ENCODE measurements at places on chromosomes 7 and 10.

- no peaks in the 10 kb centered on the region for H3K4me1 ChIP-seq
- no peaks in the 10 kb centered on the region for H3K27me3 ChIP-seq
- no peak overlapping the region for H3K27ac ChIP-seq
- no peak overlapping the region for H3K4me3 ChIP-seq
- no peaks in the 10 kb centered on the region for H3K36me3 ChIP-seq
- DNase-seq = no peak
These were observed 238.4 kb upstream of the MYO3A start for GRCh38 chr10:25695586-25695985.

DNA sequence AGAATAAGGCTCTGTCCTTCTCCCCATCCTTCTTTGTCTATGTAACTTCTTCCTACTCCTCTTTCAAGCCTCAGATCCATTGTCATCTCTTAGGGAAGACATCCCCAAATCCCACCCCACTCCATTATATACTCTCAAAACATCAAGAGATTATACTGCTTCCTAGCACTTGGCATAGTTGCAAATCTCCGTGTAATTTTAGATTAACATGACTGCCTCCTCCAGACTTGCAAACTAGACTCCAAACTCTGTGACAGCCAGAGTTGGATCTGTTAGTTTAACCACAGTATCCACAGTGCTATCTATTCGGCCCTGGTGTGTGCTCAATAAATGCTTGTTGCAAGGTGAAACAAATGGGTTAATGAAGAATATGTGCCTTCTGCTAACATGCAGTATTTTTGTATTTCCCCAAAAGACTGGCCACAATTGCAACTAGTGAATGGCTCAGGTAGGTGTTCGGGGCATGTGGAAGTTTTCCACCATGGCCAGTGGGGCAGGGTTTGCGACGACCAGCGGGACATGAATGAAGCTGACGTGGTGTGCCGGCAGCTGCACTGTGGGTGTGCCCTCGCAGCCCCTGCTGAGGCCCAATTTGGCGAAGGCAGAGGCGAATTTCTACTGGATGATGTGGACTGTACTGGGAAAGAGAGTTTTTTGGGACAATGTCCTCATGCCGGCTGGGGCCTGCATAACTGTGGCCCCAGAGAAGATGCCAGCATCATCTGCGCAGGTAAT is 34.5 kb upstream of the C10orf120 start:
- H3K27me3 ChIP-seq = no peaks in the 10 kb centered on the region
- H3K27ac ChIP-seq = no peak overlapping the region
- H3K4me3 ChIP-seq = no peak overlapping the region
- DNase-seq = no peak
- no peaks in the 10 kb centered on the region for H3K36me3 ChIP-seq

DNA sequence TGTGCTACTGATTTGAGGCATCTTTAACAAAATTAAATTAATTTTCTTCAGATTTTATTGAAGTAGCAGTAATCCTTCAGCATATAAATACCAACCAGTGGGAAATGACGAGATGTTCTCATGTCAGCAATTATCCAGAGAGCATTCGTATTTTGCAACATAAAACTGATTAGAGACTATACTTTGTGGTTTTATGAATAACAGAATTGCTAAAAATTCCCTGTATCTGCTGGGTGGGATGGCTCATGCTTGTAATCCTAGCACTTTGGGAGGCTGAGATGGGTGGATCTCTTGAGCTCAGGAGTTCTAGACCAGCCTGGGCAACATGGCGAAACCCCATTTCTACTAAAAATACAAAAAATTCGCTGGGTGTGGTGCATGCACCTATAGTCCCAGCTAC is 56.9 kb downstream of the ATAD1 start:
- H3K4me1 ChIP-seq = peaks cover 7% of the 10 kb centered on the region
- no peaks in the 10 kb centered on the region for H3K36me3 ChIP-seq
- H3K27ac ChIP-seq = no peak overlapping the region
- no peak overlapping the region for H3K4me3 ChIP-seq
- no peak for DNase-seq

DNA sequence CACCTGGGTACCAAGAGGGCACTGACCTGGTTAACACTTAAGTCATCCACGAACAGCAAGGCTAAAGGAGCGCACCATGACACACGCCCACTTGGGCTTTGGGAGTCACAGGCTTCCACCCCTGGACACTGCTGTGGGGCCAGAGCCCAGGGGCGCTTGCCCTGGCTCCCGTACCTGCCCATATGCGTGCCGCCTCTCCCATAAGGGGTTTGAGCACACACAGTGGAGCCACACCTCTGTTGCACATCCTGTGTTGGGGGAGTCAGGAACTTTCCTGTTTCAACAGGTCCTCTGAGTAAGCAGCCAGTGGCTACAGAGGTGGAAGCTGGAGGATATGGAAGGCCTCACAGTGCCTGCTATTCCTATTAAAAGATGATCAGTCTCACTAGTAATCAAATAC is 152.0 kb downstream of the REEP3 start:
- no peak for DNase-seq
- no peaks in the 10 kb centered on the region for H3K36me3 ChIP-seq
- H3K27ac ChIP-seq = no peak overlapping the region
- no peak overlapping the region for H3K4me3 ChIP-seq
- H3K4me1 ChIP-seq = peaks cover 16% of the 10 kb centered on the region
- H3K27me3 ChIP-seq = no peaks in the 10 kb centered on the region

- H3K27ac ChIP-seq = no peak overlapping the region
- no peak overlapping the region for H3K4me3 ChIP-seq
- DNase-seq = no peak
- H3K36me3 ChIP-seq = no peaks in the 10 kb centered on the region
These were observed 15.9 kb downstream of the TDRD1 start for GRCh38 chr10:114195079-114195478.

GRCh38 chr10:16811765-16812164 is 5.5 kb downstream of the RSU1 start:
- H3K36me3 ChIP-seq = no peaks in the 10 kb centered on the region
- H3K27ac ChIP-seq = no peak overlapping the region
- no peak for DNase-seq
- H3K4me3 ChIP-seq = no peak overlapping the region
- H3K4me1 ChIP-seq = peaks cover 19% of the 10 kb centered on the region

GRCh38 chr10:69344591-69345252 is 66.4 kb downstream of the HK1 start:
- no peak for DNase-seq
- H3K36me3 ChIP-seq = peaks cover 7% of the 10 kb centered on the region
- H3K27ac ChIP-seq = peak overlapping the region; percentile 7
- peaks cover 60% of the 10 kb centered on the region for H3K4me1 ChIP-seq

- no peaks in the 10 kb centered on the region for H3K4me1 ChIP-seq
- no peak for DNase-seq
- H3K36me3 ChIP-seq = no peaks in the 10 kb centered on the region
- no peak overlapping the region for H3K27ac ChIP-seq
- no peak overlapping the region for H3K4me3 ChIP-seq
These were observed 171.8 kb downstream of the SEMA3D start for GRCh38 chr7:85014936-85015660.

GRCh38 chr7:135980012-135980551 is 2.9 kb upstream of the MTPN start:
- no peak for DNase-seq
- H3K36me3 ChIP-seq = no peaks in the 10 kb centered on the region
- no peaks in the 10 kb centered on the region for H3K27me3 ChIP-seq
- peak overlapping the region; percentile 47 for H3K4me3 ChIP-seq

GRCh38 chr7:54559401-54559800 is 17.2 kb downstream of the VSTM2A start:
- H3K4me1 ChIP-seq = no peaks in the 10 kb centered on the region
- no peaks in the 10 kb centered on the region for H3K27me3 ChIP-seq
- H3K36me3 ChIP-seq = no peaks in the 10 kb centered on the region
- no peak overlapping the region for H3K27ac ChIP-seq
- no peak overlapping the region for H3K4me3 ChIP-seq
- DNase-seq = no peak

- H3K27ac ChIP-seq = peak overlapping the region; percentile 6
- H3K4me3 ChIP-seq = peak overlapping the region; percentile 15
- H3K36me3 ChIP-seq = no peaks in the 10 kb centered on the region
- peaks cover 25% of the 10 kb centered on the region for H3K4me1 ChIP-seq
These were observed 97.8 kb downstream of the CHST15 start for GRCh38 chr10:123995461-123996131.

GRCh38 chr7:135466442-135467206 is 43.3 kb downstream of the CNOT4 start:
- no peaks in the 10 kb centered on the region for H3K36me3 ChIP-seq
- no peak overlapping the region for H3K27ac ChIP-seq
- no peak overlapping the region for H3K4me3 ChIP-seq
- DNase-seq = no peak
- no peaks in the 10 kb centered on the region for H3K27me3 ChIP-seq

DNA sequence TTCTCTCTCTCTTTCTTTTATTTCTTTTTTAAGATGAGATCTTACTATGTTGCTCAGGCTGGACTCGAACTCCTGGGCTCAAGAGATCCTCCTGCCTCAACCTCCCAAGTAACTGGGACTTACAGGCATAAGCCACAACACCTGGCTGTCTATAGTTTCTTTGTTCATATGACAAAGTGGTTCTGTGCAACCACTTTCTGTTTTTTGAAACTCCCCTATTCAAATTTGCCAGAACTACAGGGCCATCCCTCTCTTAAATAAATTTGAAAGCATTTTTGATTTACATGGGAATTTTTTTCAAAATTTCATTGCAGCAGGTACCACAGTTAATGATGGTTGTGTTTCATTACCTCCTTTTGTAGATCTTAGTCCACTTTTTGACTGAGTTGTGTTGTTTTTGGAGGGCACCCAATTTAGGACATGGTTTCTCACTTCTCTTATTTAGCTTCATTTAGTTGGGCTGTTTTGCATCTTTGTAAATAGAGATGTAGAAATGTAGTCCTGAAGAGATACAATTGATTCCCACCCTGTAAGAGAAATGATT is 119.2 kb downstream of the LRRC4 start:
- no peaks in the 10 kb centered on the region for H3K4me1 ChIP-seq
- no peak overlapping the region for H3K4me3 ChIP-seq
- no peak overlapping the region for H3K27ac ChIP-seq
- DNase-seq = no peak
- H3K36me3 ChIP-seq = no peaks in the 10 kb centered on the region
- H3K27me3 ChIP-seq = no peaks in the 10 kb centered on the region

- H3K4me1 ChIP-seq = no peaks in the 10 kb centered on the region
- no peak overlapping the region for H3K4me3 ChIP-seq
- no peak overlapping the region for H3K27ac ChIP-seq
These were observed 79.9 kb downstream of the ARHGAP21 start for GRCh38 chr10:24643679-24644209.

DNA sequence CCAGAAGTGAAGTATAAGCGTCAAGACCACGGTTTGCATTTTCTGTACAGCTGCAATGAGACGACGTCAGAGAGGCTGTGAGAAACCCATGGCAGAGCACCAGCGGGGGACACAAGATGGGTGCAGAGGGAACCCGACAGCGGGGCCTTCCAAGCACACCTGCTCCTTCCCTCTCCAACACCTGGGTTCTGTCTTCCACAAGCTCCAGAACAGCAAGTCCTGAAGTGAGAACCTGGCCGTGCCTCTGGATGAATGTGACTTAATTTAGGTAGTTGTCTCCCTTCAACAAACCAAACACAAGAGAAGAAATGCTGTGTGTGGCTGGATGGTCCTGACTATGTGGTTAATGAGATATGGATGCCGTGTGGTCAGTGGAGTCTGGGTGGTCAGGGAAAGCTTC is 76.1 kb downstream of the ADAM12 start:
- DNase-seq = no peak
- H3K27ac ChIP-seq = no peak overlapping the region
- H3K4me1 ChIP-seq = no peaks in the 10 kb centered on the region
- no peak overlapping the region for H3K4me3 ChIP-seq
- no peaks in the 10 kb centered on the region for H3K36me3 ChIP-seq
- H3K27me3 ChIP-seq = peaks cover 14% of the 10 kb centered on the region

GRCh38 chr7:1505731-1506550 is 1.8 kb upstream of the INTS1 start:
- DNase-seq = no peak
- peaks cover 14% of the 10 kb centered on the region for H3K4me1 ChIP-seq
- H3K36me3 ChIP-seq = peaks cover 11% of the 10 kb centered on the region
- H3K27me3 ChIP-seq = no peaks in the 10 kb centered on the region

- no peak for DNase-seq
- no peaks in the 10 kb centered on the region for H3K36me3 ChIP-seq
- H3K27me3 ChIP-seq = no peaks in the 10 kb centered on the region
- H3K4me1 ChIP-seq = no peaks in the 10 kb centered on the region
- H3K27ac ChIP-seq = no peak overlapping the region
These were observed 330.9 kb downstream of the GFRA1 start for GRCh38 chr10:115942101-115942500.

- no peak overlapping the region for H3K4me3 ChIP-seq
- H3K27ac ChIP-seq = no peak overlapping the region
- no peak for DNase-seq
- peaks cover 12% of the 10 kb centered on the region for H3K4me1 ChIP-seq
- H3K36me3 ChIP-seq = no peaks in the 10 kb centered on the region
- H3K27me3 ChIP-seq = peaks cover 30% of the 10 kb centered on the region
These were observed 12.1 kb downstream of the SKIDA1 start for GRCh38 chr10:21513405-21513788.

- no peak overlapping the region for H3K27ac ChIP-seq
- no peak overlapping the region for H3K4me3 ChIP-seq
- H3K4me1 ChIP-seq = no peaks in the 10 kb centered on the region
These were observed 17.6 kb upstream of the MCM10 start for GRCh38 chr10:13143766-13144165.

- no peak overlapping the region for H3K27ac ChIP-seq
- peaks cover 3% of the 10 kb centered on the region for H3K4me1 ChIP-seq
- DNase-seq = no peak
- no peak overlapping the region for H3K4me3 ChIP-seq
- H3K27me3 ChIP-seq = no peaks in the 10 kb centered on the region
These were observed 91.0 kb downstream of the ALOX5 start for GRCh38 chr10:45464958-45465567.

DNA sequence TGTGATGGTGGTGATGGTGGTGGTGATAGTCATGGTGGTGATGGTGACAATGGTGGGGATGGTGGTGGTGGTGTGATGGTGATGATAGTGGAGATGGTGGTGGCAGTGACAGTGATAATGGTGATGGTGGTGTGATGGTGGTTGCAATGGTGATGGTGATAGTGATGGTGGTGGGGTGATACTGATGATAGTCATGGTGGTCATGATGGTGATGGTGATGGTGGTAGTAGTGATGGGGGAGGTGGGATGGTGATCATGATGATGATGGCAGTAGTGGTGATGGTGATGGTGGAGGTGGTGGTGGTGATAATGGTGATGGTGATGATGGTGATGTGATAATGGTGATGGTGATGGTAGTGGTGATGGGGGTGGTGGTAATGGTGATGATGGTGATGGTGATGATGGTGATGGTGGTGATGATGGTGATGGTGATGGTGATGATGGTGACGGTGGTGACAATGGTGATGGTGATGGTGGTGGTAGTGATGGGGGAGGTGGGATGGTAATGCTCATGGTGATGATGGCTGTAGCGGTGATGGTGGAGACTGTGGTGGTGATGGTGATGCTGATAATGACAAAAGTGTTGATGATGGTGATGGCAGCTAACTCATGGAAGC is 4.7 kb upstream of the PWWP2B start:
- no peak overlapping the region for H3K27ac ChIP-seq
- H3K4me1 ChIP-seq = peaks cover 16% of the 10 kb centered on the region
- no peaks in the 10 kb centered on the region for H3K36me3 ChIP-seq
- no peak overlapping the region for H3K4me3 ChIP-seq
- H3K27me3 ChIP-seq = no peaks in the 10 kb centered on the region

GRCh38 chr7:121563177-121563576 is 167.1 kb upstream of the FAM3C start:
- H3K27ac ChIP-seq = no peak overlapping the region
- H3K36me3 ChIP-seq = no peaks in the 10 kb centered on the region
- no peaks in the 10 kb centered on the region for H3K27me3 ChIP-seq
- H3K4me1 ChIP-seq = no peaks in the 10 kb centered on the region
- H3K4me3 ChIP-seq = no peak overlapping the region

All from esophagus squamous epithelium (tissue), 5 donors.